Fibroblast of lung (primary cell): ENCODE measurements at places on chromosomes 13 and 19. TPM values are rescaled to one million over a fixed set of nuclear protein-coding genes. Genes with fewer than 3 reads are reported as not detected.

DNA sequence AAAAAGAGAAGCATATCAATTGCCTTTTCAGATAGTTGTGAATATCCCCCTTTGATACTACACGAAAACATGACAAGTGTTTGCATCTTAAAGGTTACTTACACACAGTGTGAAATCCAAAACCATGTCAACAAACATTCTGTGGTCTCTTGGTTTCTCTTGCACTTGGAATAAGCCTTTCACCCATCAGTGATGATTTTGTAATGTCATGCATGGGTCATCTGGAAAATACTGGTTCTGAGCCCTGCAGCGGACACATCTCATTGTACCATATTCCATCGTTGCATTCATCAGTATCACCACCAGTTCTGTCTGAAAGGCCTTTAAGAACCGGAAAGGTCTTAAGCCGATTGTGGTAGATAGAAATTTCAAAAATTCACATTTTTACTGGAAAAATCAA, 65.4 kb upstream of the SOX1 start:
- DNase-seq, result no peak

DNA sequence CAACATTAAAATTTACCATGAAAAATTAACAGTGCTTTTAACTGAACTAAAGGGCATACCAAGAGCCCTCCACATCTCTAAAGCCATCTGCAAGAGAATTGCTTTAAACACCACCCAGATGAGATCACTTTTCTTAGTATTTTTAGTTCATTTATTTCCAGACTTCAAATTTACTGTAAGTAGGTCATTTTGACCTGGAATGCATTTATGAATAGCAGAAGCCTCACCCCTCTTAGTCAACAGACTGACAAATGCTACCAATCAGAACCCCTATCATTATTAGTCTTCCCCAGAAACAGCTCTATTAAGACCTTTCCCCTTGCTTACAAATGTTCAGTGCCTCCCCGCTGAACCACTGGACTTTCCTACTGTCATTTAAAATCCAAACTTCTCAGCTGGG, 27.3 kb downstream of the RUBCNL start:
- DNase-seq, result peak; percentile 80

FUT3 gene
- not detected in 2 replicates for total RNA-seq

GRCh38 chr13:83681547-83681946, 200.7 kb downstream of the SLITRK1 start:
- DNase-seq, result no peak
